COR-L47 (cell line): ENCODE measurements at places on chromosomes 2 and 18.

DNA sequence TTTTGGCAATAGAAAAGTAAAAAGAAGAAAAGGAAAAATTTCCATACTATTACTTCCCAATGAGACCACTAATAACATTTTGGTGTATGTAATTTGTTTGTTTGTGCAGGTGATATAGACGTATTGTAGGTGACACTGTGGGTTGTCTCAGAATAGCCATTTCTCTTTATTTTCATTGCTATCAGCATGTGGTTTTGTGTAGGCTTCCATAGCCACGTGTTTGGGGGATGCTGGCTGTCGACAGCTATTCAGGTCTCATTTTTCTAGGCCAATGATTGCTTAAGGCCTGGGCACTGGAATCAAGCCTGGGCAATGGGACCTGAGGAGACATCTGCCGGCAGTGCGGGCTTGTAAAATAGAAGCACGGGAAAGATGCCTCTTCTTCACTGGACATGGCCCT is 71.0 kb upstream of the KCTD1 start:
- DNase-seq, result no peak

- DNase-seq, result no peak
Observed at GRCh38 chr2:36982467-36982866, 16.1 kb upstream of the STRN start.

GRCh38 chr2:75186821-75187220 is 12.5 kb downstream of the TACR1 start:
- peak; percentile 21 for DNase-seq

GRCh38 chr2:69505710-69506109 is 68.5 kb upstream of the NFU1 start:
- DNase-seq, result no peak

GRCh38 chr2:203195331-203196036 is 43.3 kb upstream of the CYP20A1 start:
- DNase-seq, result no peak

GRCh38 chr2:14737201-14737600 is 104.7 kb downstream of the LRATD1 start:
- DNase-seq, result no peak

- peak; percentile 34 for DNase-seq
Observed at GRCh38 chr2:26571316-26571715, 69.8 kb downstream of the CIB4 start.

GRCh38 chr18:79780547-79780946 is 17.2 kb upstream of the KCNG2 start:
- DNase-seq, result no peak

DNA sequence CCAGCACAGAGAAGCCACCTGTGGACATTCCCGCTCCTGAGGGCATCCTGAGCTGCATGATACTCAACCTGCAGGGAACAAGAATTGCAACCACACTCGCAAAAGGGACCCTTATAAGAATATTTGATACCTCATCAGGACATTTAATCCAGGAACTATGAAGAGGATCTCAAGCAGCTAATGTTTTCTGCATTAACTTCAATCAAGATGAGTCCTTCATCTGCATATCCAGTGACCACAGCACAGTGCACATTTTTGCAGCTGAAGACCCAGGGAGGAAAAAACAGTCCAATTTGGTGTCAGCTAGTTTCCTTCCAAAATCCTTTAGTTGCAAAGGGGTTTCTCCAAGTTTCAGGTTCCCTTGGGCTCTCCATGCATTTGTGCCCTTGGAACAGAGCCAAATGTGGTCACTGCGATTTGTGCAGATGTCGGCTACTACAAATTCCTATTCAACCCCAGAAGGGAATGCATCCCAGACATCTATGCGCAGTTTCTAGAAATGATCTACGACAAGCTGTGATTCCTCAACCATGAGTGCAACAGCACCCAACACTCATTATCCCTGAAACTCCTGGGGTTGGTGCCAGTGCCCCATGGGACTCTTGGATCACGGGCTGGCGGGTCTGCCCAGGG is 23.3 kb upstream of the FHOD3 start:
- DNase-seq, result no peak

DNA sequence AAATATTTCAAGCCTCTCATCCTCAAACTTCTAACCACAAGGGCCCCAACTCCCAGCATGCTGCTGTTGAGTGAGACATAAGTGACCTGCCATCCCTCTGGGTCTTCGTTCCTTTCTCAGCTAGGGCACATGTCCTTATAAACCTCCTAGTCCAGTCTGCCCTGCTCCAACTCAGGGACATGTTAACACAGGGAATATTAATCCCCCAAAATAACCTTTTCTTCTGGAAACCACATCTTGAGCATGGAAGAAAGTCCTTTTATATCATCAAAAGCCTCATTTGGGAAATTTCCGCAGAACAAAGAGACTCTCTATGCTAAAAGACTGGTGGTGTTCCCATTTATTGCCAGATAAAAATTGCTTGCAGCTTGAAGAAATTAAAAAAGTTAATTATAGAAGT is 14.4 kb downstream of the TNP1 start:
- no peak for DNase-seq

DNA sequence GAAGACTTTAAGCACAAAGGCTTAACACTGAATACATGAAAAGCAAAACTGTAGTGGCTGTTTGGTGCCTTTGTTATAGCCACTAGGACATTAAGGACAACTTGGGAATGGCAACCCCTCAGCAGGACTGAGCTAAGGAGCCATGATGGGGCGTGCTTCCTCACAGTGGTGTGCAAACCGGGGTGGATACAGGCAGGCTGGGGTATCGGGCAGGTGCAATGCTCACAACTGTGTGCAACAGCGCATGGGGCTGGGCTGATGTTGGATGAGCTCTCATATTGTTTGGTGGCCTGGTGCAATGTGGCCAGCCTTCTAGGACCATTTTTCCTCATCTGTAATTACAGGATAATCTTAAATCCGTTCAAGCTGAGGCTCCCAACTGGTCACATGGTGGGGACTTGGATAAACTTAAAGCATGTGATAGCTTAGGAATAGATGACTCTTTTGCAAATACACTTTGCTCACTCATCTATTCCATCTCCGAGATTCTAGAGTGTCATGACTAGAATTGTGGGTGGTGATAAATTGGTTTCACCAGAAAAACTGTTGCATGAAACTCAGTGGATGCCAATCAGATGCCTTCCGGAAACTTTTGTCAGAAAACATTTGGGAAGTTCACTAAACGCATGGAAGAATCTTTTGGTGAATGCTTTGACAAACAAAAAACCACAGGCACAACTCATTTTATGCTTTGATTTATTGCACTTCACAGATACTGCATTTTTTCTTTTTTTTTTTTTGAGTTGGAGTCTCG is 116.5 kb downstream of the PXDN start:
- no peak for DNase-seq

DNA sequence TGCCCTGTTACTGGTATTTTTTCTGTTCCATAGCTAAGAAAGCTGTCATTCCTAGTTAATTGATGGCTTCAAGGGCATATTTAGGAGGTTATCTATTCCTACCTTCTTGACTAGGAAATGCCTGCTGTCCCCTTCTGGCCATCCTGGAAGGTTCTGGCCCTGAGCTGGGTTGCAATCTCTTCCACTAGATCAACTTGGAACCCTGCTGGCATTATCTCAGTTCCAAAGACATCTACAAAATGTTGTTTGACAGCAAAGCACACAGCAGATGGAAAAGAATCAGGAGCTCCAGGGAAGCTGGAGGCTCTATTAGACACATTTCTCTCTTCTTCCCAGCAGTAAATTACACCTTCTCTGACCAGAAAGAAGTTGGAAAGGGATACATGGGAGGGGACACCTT is 192.1 kb downstream of the ARHGAP28 start:
- DNase-seq, result no peak

DNA sequence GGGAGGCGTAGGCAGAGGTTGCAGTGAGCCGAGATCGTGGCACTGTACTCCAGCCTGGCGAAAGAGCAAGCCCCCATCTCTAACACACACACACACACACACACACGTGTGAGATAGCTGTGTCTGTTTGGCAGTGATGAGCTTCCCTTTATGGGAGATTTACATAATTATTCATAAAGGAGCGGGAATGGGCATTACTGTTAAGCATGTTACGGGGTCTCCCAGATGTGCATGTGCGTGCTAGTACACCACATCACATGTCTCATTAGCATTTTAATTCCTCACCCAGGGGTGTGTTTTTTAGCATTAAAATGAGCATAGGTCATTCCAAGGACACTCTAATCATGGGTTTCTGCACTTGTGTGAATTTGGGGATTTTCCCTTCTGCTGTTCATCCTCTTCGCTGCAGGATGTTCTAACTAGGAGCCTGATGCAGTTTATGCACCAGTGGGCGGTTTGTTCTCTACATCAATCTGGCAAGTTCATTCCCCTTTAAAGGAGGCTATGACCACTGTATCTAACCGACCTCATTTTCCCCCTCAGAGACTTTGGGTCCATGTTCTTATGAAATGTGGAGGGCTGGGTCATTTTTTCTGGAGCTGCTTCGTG is 1.0 kb upstream of the FAM178B start:
- no peak for DNase-seq

GRCh38 chr2:156483741-156484173 is 47.6 kb downstream of the GPD2 start:
- DNase-seq, result no peak

DNA sequence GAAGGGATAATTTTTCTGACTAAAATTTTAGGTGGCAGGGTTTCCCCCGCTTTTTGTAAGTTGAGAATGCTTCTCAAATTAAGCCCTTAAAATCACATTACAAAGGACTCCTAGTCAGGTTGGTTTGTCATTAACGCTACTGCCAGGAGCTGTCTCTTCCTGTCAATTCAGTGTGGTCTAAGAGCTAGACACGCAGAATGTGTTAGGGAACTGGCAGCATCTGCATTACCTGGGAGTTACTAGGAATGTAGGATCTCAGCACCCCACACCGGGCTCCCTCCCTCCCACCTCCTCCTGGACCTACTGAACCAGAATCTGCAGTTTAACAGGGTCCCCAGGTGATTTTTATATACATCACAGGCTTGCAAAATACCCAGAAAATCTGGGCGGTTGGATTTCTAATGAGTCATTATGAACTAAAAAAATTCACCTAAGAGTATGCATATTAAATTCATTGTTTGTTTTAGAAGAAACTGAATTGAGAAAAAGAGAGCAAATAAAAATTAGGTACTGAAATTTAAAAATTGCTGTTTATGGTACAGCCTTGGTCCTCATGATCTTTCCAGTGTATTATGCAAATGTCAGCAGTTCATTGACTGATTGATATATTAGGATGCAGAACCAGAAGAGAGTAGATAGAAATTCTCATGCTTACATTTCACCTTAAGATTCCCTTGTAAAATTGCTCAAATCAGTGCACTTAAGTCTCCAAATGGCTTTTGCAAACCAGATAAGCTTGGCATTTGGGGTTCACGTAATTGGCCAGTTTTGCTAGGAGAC is 130.9 kb upstream of the ITGA6 start:
- no peak for DNase-seq

DNA sequence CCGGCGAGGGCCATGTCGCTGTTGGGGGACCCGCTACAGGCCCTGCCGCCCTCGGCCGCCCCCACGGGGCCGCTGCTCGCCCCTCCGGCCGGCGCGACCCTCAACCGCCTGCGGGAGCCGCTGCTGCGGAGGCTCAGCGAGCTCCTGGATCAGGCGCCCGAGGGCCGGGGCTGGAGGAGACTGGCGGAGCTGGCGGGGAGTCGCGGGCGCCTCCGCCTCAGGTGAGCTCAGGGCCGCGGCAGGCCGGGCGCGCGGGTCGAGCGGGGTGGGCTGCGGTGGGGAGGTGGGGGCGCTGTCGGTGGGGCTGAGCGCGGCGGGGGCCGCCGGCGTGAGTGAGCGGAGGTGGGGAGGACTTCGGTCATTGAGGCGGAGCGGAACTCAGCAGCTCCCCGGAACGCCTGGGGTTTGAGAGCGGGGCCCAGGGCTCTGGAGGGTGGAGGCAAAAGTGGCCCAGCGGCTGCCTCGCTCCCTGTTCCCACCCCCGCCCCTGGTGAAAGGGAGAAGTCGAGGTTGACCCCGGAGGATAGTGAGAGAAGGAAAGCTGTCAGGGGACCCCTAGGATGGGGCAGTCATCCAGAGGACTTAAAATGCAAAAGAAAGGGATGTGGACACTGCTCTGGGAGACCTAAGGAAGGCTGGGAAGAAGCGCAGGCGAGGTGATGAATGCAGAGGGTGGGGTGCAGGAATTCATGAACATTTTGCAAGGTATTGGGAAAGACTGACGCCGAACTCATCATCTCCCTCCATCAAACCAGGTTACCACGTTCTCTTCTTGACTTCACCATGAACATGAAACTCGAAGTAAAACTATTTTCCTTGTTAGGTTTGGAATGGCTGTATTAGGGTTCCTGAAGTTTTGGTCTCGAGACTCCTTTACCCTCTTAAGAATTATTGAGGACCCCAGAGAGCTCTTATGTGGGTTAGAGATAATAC is 633 bp downstream of the MALT1 start:
- peak; percentile 82 for DNase-seq

DNA sequence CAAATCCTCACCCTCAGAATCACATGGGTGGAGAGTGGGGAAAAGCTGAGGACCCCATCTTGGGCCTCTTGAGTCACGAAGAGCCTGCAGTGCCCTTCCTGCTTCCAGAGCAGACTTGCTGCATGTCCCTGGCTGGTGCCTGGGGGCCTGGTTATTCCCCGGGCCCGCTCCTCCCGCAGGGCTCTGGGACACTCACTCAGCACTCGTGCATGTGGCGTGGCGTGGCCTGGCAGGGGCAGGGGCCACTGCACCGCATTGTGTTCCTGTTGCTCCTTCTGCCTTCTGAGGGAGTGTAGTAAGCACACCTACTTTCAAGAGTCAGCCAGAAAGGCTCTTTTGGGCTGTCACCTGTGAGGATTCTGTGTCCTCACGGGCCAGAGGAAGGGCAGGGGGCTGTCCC is 17.4 kb upstream of the MZT2A start:
- DNase-seq, result no peak

GRCh38 chr18:1294229-1294628 is 389.6 kb downstream of the ADCYAP1 start:
- no peak for DNase-seq

GRCh38 chr18:77151033-77151771 is 18.6 kb upstream of the MBP start:
- DNase-seq, result no peak

GRCh38 chr2:16387461-16387984 is 278.1 kb downstream of the CYRIA start:
- no peak for DNase-seq

DNA sequence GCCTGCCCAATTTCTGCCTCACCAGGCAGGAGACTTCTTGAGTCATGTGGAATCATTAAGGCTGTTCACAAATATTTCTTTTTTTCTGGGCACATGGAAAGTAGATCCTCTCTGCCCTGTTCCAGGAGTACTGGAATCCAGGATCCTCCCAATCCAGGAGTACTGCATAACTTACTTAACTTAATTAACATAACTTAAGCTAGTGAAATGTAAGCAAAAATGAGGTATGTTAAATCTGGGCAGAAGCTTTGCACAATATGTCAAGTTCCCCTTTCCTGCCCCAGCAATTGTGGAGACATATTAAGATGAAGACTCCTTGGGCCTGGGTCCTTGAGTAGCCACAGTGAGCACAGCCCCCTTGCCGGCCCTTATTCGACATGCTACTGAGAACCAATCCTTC is 3.2 kb downstream of the CD207 start:
- DNase-seq, result no peak

DNA sequence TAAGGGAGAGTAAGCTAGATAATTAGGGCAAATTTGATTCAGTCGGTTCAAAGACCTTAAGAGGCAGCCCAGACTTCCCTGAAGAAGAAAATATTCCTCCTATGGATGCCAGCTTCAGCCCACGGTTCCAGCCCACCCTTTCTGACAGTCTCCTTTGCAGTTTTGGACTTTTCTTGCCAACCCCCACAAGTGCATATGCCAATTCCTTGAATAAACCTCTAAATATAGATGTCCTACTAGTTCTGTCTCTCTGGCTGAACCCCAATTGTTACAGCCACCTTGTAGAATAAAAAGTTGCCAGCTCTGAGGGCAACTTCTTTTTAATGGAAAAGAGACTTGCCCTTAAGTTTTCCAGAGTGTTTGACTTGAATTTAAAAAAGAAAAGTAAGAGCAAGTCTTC is 111.7 kb downstream of the PID1 start:
- DNase-seq, result no peak
